ENCODE measurements at places on chromosomes 12 and 14. TPM values are rescaled to one million over a fixed set of nuclear protein-coding genes. Genes with fewer than 3 reads are reported as not detected.

DNA sequence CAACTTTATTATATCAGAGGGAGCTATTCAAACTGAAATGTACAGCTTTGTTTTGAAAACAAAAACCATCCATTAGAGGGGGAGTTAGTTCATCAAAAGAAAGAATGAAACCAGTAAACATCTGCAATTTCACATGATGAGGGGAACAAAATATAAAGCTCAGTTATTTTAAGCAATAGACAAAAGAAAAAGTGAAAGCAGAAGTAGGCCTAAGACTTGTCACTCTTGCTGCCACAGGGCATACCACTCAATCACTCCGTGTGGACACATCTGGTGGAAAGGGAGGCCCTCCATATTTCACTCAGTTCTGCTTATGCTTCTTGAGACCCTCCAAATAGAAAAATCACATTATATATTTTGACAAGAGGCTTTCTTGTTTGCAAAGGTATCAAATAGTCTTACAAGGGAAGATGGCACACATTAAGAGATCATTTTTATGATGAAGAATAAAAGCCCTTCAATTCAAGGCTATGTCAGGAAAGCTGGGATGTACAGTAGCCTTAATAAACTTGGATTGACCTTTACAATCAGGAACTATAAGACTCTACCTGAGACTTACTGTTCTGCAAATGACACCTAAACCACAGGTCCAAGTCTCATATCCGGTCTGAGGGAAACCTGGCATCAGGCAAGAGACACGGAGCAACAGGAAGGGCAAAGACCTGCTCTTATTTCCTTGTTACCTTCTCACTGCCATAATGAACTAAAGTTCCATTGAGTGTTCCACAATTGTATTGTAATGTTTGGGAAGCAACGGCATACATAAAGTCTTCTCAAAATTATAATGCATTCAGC lies 222.5 kb upstream of the GRIP1 start:
- no peak for DNase-seq

DNA sequence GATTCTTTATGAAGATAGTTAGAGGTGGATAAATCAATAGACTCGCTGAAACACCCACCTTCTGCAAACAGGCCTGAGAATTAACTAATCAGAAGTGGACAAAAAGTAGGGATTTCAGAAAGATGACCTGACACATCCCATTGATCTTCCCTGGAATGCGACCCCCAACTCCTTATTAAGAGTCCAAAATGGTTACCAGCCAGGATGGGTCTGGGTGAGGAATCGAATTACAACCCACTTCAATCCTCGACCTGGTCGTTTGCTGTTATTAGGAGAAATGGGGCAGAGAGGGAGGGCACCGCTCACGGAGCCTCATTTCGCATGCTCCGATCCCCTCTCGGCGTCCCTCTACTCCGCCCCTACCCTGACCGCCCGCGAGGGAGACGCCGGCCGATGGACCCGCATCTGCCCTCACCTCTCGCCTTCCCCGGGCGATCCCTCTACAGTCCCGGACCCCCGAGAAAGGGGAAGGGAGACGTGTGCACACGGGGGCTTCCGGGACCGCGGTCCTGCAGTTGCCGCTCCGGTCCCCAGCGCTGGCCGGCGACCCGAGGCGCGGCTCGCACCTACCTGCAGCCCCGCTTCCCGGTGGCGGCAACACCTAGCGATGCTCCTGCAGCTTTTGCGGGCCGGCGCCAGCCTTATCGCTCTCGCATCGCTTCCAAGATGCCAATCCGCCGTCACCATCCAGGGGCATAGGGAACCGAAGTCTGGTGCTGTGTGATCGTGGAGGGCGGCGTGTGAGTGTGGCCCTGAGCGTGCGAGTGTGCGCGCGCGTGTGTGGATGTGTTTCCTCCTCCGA lies 69.3 kb upstream of the USP15 start:
- peak; percentile 23 for DNase-seq

- no peak for DNase-seq
These were observed 388.6 kb downstream of the CCDC91 start for GRCh38 chr12:28578833-28579252.

DNA sequence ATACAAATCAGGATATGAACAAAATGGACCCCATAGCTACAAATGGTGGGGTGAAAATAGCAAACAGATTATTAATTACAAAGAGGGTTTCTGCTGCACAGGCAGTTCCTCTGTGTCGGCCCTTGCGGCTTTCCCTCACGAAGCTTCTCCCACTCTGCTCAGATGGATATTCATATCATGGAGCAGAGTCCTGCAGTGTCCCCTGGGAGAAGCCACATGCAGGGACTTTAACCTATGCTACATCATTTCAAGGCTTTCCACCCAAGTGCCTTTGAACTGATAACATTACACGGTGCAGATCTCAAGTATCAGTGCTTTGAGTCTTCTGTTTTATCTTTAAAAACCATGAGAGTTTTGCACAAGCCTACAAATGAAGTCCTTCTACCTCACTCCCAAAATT lies 229.1 kb downstream of the PPM1H start:
- no peak for DNase-seq

GRCh38 chr12:1739368-1739767 lies 48.5 kb downstream of the ADIPOR2 start:
- DNase-seq, result no peak

DNA sequence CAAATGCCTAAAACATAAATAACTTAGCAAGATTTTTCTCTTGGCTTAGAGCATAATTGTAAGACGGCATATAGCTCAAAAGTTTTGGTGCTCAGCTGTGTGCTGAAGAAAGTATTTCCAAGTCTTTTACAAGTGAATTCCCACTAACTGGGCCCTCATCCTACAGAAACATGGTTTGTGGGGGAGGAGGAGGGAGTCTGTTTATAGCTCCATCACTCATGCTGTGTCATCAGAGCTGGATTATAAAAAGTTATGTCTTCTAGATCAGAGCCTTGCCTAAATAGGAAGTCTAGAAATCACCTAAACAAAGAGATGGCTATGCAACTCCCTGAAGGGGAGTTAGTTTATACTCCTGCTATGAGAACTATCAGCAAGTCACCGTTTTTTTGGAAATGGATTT lies 65.9 kb upstream of the OTOGL start:
- no peak for DNase-seq

- peak; percentile 77 for DNase-seq
These were observed 172.7 kb upstream of the OR4E1 start for GRCh38 chr14:21846227-21846885.

- no peak for DNase-seq
These were observed 65.8 kb upstream of the COCH start for GRCh38 chr14:30808576-30808975.

DNA sequence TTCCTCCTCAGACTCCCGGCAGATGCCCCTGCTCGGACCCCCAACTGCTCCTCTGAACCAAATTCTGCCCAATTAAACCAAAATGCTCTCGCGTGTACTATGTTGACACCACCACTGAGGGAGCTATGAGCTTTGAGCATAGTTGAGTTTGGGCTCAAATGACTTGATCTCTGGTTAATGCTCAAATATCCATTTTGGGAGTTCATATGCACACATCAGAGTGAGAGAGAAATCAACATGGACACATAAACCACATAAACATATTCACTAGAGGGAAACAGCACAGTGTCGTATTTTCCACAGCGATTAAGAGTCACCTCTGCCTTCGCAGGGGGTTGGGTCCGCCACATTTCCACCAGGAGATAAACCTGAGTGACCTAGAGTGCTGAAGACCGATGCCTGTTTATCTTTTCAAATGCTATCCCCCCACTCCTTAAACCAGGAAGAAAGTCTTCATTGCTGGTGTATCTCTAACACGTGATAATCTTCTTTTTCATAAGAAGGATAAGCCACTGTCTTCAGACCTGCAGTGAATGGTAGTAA lies 59.4 kb upstream of the FOXN3 start:
- no peak for DNase-seq

GRCh38 chr12:24223926-24224325 lies 274.5 kb upstream of the SOX5 start:
- no peak for DNase-seq

DNA sequence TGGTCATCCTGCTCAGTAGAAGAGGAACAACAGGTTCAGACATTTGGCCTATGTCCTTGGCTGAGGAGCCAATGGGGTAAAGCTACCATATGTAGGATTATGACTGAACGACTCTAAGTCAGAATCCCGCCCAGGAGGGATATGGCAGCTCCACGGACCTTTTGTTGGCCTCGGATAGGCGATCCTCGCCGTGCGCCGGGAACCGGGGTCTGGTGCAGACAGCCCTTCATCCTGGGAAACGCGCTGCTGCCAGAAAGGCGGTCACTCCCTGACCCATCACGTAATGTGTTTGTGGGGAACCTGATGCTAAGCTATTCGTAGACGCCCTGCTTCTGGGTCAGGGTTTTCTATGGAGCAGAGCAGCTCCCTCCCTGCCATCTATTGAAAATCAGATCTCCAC lies 178.9 kb upstream of the ALG10B start:
- DNase-seq, result no peak

- no peak for DNase-seq
These were observed 124.5 kb downstream of the NCOR2 start for GRCh38 chr12:124442772-124443445.

GRCh38 chr12:107091381-107091780 lies 2.0 kb downstream of the CRY1 start:
- no peak for DNase-seq

DNA sequence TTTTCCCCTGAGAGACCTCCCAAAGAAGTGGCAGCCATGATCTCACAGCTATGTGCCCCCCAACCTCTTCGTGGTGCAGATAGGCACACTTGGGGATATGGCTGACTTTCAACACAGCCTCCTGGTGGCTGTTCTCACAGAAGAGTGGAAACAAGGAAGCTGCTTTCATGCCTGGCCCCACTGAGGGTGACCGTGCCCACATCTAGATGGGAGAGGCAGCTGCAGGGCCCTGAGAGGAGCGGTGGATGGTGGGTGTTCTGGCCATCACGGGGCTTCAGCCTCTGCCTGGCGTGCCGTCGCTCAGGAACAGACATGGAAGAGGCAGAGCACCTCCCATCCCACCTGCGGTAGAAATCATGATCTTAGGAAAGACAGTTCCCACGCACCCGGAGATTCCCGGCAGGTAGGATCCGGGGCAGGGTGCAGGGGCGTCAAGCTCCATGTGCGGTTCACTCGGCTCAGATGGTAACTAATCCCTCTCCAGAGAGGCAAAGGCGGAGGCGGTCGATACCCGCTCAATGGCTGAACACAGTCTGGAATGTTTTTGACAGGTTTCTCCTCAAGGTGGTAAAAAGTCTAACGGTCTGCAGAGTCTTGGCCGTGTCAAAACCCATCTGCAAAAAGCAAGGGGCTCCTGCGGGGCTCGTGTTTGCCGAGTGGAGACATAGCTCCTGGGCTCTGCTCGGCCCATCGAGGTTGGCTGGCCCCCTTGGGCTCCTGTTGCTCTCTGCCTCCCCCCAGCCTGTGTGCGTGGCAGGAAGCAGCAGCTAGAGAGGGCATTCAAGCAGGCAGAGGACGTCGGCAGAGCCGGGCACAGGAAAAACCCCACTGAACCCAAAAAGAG lies 225.2 kb upstream of the RTL1 start:
- peak; percentile 13 for DNase-seq

DNA sequence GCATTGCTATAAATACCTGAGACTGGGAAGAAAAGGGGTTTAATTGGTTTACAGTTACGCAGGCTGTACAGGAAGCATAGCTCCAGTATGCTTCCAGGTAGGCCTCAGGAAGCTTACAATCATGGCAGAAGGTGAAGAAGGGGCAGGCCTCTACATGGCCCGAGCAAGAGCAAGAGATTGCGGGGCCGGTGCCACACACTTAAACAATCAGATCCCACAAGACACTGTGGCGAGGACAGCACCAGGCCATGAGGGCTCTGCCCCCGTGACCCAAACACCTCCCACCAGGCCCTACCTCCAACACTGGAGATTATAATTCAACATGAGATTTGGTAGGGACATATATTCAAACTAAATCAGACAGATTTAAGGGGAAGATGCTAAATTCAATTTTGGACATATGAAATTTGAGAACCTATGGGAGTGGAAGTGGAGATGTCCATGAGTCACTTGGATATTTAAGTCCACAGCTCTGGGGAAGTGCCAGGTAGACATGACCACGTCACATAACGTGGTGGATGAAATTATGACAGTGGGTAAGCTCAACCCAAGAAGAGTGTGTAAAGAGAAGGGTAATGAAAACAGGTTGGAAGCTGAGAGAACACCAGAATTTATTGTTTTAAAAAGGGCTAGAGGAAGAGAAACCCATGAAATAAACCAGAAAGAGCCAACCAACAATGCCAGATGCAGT lies 1.5 kb upstream of the LTA4H start:
- no peak for DNase-seq

DNA sequence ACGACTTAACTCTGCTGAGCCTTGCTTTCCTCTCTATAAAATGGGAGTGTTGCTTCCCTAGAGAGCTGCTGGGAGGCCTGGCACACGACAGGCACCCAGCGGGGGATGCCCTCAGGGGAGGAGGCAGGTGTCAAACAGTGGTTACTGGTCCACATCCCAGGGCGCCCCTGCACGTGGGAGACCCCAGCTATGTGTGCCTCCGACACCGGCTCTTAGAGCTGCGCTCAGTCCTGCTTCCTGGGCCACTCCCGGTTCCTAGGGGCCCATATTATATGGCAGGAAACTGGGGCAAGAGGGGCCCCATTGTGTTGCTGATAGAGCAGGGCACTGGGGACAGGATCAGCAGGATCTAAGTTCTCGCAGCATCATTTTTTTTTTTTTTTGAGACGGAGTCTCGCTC lies 47.3 kb downstream of the CHGA start:
- DNase-seq, result no peak

DNA sequence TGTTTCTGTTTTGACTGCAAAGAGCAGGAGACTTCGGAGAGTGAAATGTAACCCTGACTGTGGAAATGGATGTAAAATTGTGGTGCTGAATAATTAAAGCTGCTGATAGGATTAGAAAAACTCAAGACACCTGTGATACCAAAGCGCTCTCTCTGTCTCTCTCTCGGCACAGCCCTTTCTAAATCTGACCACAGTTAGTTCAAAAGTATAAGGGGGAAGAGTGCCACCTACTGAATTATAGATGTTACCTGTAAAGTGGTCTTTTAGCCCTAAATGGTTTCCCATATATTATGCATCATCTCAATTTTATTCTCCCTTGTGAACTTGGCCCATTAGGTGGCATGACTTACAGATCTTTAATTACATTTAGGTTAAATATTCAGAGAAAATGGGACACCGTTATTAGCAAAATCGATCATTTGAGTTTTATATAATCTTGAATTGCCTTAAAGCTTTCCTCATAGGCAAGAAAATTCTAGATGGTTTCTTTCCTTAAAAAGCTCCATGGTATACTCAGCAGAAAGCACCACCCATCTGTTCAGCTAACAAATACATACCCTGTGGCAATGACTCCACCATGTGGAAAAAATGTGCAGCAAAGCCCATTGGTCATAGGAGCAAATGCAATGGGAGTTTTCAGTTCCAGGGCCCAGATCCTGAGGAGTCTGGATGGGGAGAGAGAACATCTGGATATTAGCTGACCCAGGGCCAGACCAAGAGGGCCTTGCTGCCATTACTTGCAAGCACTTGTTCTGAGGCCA lies 18.1 kb downstream of the RFC5 start:
- DNase-seq, result no peak

GRCh38 chr14:104826189-104826860 lies 25.4 kb downstream of the ZBTB42 start:
- peak; percentile 94 for DNase-seq

- no peak for DNase-seq
These were observed 377.0 kb upstream of the ATP2B1 start for GRCh38 chr12:90085494-90086274.

Gene KRT77
- total RNA-seq, result not detected

Gene APOF
- not detected for total RNA-seq

Gene MRPL51
- 217 TPM for total RNA-seq

Gene E2F7
- 23.8 TPM for total RNA-seq

Gene LHX5
- total RNA-seq, result not detected

Gene ZDHHC22
- total RNA-seq, result not detected

Gene MAP3K9
- total RNA-seq, result 7.0 TPM

Gene RGS6
- 0.16 TPM for total RNA-seq

All from activated CD8-positive, alpha-beta T cell treated with anti-CD3 and anti-CD28 coated beads, Interleukin-2, amount 10 ng/mL, durations not matched to agents 7 days and 5 days (primary cell).